Small intestine (tissue), 16 donors: ENCODE measurements at places on chromosomes 11 and 22. TPM values are rescaled to one million over a fixed set of nuclear protein-coding genes. Genes with fewer than 3 reads are reported as not detected.

APOL6 gene
- polyA plus RNA-seq = 24.0 TPM

RASL10A gene
- polyA plus RNA-seq = 3.7 TPM

DNA sequence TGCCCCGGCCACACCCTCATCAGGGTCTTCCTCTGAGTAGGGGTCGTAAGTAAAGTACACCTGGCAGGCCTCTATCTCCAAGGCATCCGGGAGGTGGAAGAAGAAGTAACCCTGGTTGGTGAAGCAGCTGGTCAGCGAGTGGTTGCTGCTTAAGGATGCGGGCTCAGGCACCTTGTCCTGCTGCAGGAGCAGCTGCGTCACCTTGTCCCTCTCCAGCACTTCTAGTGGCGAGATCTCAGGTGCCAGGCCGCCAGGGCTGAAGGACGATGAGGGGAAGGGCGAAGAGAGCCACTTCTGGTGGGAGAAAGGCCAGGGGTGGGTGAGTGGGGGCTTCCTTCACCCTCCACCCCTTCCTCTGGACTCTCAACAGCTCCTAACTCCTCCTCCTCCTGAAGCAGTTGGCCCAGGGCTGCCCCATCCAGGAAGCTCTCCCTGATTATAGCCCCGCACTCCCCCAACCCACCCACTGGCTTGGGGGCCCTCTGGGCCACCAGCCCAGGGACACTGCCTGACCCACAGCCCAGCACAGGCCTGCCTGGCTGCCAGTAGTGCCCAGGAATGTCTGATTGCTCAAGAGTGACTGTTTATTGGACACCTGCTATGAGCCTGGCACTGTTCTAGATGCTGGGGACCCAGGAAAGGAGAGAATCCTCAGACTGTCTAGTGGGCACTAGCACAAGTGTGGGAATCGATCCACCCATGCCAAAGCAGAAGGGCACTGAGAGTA lies 19.2 kb upstream of the TMPRSS6 start:
- no peak for DNase-seq

DNA sequence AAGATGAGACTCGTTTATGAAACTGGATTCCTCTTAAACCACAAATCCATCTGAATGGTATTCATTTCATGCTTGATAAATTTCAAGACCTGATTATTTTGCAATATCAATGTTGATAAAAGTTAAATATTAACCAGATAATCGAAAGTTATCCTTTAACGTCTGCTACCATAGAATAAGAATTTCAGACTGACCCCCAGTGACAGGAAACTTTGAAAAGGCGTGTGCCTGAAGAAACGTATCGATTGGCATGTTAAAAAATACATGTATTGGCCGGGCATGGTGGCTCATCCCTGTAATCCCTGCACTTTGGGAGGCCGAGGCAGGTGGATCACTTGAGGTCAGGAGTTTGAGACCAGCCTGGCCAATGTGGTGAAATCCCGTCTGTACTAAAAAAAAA lies 13.9 kb downstream of the SCGB1A1 start:
- DNase-seq = peak; percentile 77

P4HA3 gene
- 0.53 TPM for polyA plus RNA-seq

PKNOX2 gene
- polyA plus RNA-seq = not detected

OR4C11 gene
- not detected for polyA plus RNA-seq

GRCh38 chr11:13955971-13956421 lies 6.5 kb upstream of the SPON1 start:
- DNase-seq = peak; percentile 77
